Stimulated activated CD8-positive, alpha-beta memory T cell treated with anti-CD3 and anti-CD28 coated beads, Interleukin-4, amount 100 ng/mL, for 1 hour (primary cell): ENCODE measurements at places on chromosomes 5 and 9.

GRCh38 chr5:15694696-15695214 lies 194.8 kb downstream of the FBXL7 start:
- DNase-seq: no peak

- DNase-seq: no peak
These were observed 56.6 kb downstream of the NDUFS4 start for GRCh38 chr5:53616939-53617549.

DNA sequence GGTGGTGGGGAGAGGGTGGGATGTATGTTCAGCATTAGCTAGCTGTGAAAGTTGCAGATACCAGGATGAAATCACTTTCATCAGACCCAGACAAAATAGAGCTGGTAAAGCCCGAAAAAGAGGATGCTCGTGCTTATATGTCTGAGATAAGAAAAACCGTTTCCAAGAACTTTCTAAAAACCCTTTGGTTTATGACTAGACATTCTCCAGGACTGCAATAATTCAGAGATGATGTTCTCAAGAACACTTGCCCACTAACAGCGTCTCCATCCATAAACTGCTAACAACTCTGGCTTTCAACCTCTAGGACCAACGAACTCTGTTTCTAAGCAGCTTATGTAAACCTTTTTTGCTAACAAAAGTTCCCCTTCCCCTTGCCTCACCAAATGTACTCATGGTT lies 8.4 kb upstream of the AMACR start:
- DNase-seq: no peak

DNA sequence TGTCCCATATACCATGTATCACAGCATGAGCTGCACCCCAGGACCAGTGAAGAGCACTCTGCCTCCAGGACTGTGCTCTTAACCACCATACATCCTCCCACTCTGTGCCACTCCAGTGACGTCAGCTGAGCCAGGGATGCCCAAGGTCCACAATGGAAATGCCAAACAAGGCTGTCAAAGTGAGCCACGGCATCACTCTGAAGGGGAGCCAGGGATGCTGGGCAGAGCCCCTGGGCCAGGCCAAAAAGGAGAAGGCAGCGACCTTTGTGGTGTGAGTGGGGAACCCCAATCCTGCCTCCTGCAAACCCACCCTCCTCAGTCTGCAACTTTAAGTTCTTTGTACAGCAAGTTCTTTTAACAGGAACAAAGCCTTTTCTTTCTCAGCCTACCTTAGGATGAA lies 242.7 kb downstream of the SYK start:
- no peak for DNase-seq

- DNase-seq: no peak
These were observed 48.2 kb downstream of the XRCC4 start for GRCh38 chr5:83125560-83125959.
